ENCODE measurements at places on chromosomes 6 and 20.

DNA sequence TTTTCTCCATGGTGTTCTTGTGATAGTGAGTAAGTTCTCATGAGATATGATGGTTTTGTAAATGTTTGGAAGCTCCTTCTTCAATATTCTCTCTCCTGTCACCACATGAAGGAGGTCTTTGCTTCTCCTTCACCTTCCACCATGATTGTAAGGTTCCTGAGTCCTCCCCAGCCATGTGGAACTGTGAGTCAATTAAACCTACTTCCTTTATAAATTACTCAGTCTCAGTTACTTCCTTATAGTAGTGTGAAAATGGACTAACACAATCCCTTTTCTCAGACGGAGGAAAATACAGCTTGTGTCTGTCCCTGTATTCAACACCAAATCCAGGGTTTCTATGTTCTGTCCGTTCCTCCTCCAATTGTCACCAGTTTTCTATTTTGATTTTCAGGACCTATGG lies 181.0 kb downstream of the ALDH8A1 start:
- no peak for DNase-seq

DNA sequence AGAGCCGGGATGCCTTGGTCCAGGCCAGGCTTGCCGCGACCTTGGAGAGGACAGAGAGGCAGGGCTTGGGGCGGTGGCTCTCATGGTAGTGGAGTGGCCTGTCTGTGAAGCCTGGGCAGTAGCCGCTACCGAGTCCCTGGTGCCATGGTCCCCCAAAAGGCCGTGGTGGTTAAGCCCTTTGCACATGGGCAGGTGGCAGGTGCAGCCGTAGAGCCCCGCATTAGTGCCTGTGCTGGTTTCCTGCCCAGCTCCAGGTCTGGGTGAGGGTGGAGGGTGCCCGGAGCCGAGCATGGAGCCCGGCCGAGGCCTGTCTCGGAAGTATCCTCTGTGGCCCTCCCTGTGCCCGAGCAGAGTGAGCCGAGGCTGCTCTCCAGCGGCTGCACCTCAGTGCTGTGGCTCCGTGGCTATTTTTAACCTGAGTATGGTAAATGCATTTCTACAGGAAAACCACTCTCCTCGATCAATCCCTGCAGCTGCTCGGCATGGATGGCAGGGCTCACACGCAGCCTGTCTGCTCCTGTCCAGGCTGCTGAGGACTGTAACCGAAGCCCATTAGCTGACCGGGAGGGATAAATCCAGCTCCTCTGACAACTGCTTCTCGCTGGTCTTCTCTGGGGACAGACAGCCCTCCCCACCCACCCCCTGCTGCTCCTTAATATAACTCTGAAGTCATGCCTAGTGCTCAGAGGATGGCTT lies 36.3 kb upstream of the GATA5 start:
- no peak for DNase-seq

DNA sequence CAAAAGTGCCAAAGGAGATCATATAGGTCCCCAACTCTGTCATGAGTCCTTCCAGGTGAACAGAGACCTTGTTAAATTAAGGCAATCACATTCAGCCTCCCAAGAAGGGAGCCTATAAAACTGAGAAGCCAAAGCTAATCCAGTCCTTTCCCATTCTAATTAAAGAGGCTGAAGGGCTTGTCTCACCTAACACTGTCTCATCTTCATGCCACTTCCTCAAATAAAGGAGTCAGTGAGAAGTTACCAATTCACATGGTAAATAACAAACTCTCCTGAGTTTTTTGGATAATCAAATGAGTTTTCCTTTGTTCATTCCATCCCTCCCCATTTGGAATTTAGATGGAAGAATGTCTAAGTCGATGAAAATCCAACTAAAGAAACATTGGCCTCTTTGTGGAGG lies 242.8 kb downstream of the UST start:
- no peak for DNase-seq

DNA sequence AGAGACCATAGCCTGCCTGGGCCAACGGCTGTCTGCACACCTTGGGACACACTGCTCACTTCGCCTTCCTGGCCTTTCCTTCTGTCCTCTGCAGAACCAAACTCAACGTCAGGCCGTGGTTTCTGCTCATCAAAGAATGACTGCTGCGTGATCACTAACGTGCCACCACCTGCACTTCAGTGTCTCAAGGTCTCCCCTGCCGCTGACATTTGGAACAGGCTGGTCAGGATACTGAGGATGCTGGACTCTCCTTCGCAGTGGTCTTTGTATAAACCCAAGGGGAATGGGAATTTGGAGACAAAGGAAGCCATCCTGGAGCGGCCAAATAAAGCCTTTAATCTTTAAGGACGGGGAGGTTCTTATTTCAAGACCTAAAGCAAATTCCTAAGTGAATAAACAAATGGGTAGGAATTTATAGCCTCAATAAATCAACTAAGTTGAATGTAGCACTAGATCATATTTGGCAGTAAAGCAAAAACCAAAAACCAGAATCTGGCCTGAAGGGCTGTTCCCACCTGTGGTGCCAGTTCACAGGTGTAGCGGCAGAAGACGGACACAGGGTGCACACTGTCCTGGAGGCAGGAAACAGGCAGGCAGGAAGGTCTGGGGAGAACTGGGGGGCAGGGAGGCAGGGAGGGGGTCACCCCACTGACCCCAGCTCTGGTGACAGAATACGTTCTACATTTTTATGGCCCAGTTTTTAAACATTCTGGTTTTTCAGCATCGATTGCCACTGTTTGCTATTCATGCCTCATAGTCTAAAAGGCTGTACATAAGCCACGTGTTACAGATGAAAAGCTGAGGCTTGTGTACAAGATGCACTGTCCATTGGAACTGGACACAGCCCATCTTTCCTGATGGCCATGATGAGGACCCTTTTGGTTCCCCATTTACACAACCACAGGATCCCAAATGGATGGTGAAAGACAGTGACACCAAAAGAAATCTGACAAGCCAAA lies 36.6 kb downstream of the ABHD12 start:
- no peak for DNase-seq

DNA sequence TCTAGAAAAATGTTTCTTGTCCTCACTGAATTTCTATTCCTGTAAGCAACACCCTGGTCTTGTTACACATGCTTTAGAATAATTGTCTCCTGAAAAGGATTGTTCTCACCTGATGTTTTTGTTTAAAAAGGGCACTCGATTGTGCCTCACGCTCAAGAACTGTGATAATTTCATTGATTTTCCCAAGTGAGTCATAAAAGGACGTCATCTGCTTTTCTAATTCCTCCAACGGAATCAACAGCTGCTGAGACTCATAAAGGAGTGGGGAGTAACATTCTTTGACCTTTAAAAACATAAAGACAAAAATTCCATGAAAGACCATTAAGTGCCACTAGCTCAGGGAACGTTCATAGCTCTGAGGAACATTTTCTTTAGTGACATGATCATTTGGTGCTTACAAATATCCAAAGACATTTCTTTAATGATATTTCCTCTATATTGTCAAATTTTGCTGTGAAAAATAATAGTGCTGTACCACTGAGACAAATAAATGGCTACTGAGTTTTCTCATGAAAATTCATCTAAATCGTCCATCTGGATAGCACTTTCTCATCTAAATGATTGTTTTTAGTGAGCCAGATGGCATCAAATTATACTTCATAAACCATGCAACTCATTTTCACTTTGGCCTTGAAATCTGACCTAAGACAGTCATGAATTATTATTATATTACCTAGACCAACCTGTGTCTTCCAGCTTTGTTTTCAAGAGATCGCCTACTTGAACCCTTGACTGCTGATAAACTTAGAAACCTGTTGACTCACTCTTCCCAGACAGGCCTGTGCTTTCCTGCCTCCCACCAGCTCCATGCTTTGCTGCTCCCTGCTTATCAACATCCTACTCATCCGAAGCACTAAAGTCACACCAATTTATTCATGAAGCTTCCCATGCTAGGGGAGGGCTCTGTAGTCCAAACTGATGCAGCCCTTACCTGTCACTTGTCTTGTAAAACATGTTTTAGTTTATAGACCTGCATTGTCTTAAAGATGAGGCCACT lies 178.2 kb downstream of the SYNE1 start:
- no peak for DNase-seq

DNA sequence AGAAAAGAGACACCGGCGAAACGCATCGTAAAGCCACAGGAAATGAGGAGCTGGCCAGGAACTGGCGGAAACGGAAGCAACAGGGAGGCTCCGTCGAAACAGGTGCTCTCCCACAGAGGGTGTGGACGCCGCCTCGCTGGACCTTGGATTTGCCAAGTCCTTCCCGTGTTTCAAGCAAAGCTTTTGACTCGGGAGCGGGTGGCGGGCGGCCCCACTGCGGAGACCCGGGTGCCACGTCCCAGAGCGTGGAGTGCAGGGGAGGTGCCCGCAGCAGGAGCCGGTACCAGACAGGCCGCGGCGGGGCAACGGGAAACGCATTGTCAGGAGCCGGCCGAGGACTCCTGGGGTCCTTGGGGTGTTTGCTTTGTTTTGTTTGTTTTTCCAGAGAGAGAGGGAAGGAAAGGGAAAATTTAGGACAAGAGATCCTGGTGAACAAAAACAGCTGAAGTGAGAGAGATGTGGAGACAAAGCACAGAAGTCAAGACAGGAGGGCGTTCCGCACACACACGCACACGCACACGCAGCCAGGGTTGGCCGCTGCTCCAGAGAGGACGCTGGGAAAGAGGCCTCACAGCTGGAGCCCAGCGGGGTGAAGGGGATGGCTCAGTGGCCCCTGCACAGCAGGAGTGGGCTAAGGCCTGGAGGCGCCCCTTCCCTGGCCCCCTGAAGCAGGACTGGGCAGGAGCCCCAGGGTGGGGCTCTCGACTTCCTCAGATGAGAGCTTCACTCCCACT lies 50.9 kb upstream of the CHRNA4 start:
- no peak for DNase-seq

DNA sequence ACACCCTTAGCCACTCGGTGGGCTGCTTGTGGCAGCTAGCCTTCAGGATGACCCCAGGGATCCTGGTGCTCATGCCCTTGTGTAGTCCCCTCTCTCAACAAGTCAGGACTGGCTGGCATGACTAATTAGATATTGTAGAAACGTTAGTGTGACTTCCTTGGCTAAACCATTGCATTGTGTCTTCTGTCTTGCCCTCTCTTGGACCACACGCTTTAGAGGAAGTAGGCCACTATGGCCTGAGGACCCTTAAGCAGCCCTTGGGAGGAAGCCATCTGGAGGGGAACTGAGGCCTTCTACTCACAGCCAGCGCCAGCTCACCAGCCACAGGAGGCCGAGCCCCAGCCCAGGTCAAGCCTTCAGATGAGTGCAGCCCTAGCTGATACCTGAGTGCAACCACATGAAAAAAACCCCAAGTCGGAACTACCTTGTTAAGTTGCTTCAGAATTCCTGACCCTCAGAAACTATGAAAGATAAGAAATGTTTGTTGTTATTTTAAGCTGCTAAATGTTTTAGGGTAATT lies 10.1 kb downstream of the ANGPT4 start:
- no peak for DNase-seq

GRCh38 chr6:11784341-11784740 lies 5.7 kb upstream of the ADTRP start:
- DNase-seq = no peak

DNA sequence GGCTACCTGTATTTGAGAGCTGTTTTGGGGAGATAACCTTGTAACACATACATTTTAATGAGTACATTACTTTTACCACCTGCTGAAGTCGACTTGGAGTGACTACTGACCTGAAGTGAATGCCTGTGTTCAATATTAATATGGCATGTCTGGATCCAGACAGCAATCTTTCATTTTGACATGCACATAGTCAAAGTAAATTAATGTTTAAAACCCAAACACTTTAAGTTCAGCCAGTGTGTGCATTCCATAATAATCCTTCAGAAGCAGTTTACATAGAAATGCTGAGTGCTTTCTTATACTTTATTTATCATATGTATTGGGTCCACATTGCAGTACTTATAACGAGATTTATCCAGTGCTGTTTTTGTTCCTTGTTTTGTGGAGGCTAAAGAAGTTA lies 38.0 kb downstream of the CDKAL1 start:
- DNase-seq = no peak

- no peak for DNase-seq
These were observed 580.0 kb upstream of the ZNF337 start for GRCh38 chr20:26276554-26277210.

- DNase-seq = no peak
These were observed 9.1 kb upstream of the ZBTB2 start for GRCh38 chr6:151400473-151400872.

- no peak for DNase-seq
These were observed 56.7 kb upstream of the SGK1 start for GRCh38 chr6:134374491-134375219.

DNA sequence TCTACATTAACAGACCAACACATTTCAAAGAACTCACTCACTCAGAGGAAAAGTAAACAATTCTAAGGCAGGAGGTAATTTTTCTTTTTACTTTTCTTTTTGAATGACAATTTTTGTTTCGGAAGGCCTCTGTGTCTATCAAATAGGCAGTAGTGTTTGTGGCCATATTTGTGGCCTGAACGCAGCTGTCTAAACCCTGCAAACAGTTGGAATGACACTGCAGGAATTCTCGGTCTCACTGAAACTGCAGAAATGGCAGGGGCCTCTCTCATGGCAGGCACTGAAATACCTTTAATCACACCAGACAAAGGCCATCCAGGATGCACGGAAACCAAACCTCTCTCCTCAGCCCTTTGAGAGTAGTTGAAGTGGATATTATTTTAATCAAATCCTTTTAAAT lies 30.4 kb downstream of the FYN start:
- no peak for DNase-seq

GRCh38 chr20:1443085-1443484 lies 23.6 kb downstream of the NSFL1C start:
- DNase-seq = no peak

DNA sequence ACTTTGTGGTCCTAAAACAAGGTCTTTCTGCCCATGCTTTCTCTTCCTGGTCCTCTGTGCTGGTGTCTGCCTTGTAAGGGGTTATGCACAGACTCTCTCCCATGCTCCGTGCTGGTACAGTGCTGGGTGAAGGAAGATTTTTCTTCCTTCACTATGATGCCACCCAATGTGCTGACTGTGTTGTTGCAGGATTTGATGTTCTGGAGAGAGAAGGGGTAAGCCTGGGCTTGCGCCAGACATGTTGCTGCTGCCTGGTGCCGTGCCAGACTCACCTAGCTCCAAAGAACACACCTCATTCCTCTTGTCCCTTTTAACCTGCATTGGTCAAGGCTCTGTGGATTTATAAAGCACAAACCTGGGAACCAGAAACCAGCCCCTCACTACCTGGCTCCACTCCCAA lies 28.4 kb upstream of the ARMH2 start:
- DNase-seq = no peak

DNA sequence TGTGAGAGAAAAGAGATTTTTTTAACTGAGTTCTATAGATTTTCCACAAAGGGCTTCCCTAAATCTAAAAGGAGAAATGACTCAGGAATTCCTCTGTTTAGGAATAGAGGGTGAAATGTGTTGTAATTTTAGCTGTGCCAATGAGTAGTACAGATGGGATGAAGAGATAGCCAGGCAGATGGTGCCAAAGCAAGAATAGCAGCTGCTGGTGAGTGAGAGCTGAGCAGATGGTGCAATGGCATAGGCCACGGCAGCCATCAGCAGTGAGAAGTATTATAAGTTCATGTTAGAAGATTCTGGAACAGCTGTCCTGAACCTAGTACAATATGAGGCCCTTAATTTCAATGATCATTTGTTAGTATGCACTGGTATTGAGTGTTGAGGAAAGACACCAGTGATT lies 40.2 kb upstream of the CRISP1 start:
- no peak for DNase-seq

- no peak for DNase-seq
These were observed 549 bp downstream of the ANKRD6 start for GRCh38 chr6:89433252-89434149.

All from stimulated activated CD8-positive, alpha-beta memory T cell treated with anti-CD3 and anti-CD28 coated beads, Interleukin-2, amount 100 ng/mL, for 48 hours (primary cell).